ENCODE measurements at places on chromosomes 11 and 22.

- no peak for DNase-seq
Measured at GRCh38 chr11:35050541-35050995, 88.4 kb upstream of the CD44 start.

DNA sequence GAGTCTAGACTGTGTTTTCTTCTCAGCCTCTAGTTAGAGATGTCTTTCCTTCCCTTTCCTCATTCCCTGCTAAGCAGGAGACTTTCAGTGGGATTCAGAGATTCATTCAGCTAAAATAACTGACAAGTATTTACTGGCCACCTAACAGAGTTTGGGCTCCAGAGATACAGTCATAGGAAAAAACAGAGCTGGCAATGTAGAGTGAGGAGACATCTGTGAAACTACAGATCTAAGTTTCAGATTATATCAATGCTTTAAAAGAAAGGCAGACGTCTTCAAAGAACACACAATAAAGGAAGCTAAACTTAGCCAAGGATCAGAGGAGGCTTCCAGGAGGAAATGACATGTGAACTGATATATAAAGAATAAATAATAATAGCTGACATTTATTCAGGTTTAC lies 355.6 kb upstream of the DDI1 start:
- no peak for DNase-seq

DNA sequence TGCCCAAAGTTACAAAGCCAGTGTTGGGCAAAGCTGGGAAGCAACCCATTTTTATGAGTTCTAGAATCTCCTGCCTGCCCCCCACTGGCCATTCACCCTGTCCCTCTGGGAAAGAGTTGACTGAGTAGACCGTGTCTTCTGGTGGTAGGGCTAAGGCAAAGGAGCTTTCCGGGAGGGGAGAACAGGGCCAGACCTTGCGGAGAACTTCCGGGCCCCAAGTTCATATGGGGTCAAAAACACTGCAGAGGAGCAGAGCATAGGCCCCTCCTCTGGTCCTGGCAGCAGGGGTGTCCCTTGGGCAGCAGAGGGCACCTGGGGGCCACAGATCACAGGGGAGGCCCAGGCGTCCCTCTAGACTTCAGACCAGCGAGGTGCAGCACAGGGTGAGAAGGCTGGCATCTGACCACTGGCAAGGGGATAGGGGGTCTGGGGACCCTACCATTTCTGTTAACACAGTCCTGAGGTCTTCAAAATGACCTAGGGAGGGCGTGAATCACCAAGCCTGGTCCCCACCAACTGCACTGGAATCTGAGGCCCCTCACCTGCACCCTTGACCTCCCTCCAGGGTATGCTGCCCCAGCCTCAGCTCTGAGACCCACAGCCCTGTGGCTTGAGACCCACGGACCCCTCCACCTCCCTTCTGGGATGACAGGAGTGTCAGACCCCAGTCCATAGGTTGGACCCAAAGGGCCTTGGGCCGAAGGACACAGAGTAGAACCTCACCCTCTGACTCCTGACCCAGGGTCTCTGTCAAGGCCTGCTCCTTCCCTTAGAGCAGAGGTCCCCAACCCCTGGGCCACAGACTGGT lies 1.3 kb upstream of the ARAP1 start:
- no peak for DNase-seq

DNA sequence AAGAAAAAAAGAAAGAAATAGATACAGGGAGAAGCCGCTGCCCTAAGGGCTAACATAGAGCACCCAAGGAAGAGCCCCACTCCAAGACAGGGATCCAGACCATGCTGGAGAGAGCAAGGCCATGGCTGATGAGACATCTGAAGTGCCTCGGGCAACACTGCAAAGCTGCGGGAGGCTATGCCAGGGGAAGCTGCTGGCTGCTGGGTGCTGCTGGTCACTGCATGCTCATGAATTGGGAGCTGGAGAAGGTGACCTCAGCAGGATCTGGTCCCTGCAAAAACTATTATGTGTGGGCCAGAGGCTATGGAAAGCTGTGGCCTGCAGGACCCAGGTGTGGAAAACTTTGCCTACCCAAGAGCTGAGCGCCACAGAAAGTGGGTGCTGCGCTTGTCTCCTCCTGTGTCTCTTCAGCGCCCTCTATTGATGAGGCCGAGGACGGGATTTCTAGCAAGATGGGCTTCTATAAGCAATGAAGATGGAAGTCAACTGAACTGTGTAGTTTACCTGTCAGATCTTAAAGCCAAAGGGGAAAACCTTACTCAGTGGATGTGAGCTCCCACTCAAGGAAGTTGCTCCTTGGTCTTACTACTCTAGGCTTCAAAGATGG lies 17.3 kb upstream of the SLC29A2 start:
- DNase-seq, result peak; percentile 94

GRCh38 chr22:36725366-36726006 lies 21.9 kb upstream of the CACNG2 start:
- DNase-seq, result no peak

- no peak for DNase-seq
Measured at GRCh38 chr22:32882774-32883530, 81.4 kb downstream of the TIMP3 start.

- no peak for DNase-seq
Measured at GRCh38 chr11:84496122-84496521, 1131.0 kb downstream of the DLG2 start.

DNA sequence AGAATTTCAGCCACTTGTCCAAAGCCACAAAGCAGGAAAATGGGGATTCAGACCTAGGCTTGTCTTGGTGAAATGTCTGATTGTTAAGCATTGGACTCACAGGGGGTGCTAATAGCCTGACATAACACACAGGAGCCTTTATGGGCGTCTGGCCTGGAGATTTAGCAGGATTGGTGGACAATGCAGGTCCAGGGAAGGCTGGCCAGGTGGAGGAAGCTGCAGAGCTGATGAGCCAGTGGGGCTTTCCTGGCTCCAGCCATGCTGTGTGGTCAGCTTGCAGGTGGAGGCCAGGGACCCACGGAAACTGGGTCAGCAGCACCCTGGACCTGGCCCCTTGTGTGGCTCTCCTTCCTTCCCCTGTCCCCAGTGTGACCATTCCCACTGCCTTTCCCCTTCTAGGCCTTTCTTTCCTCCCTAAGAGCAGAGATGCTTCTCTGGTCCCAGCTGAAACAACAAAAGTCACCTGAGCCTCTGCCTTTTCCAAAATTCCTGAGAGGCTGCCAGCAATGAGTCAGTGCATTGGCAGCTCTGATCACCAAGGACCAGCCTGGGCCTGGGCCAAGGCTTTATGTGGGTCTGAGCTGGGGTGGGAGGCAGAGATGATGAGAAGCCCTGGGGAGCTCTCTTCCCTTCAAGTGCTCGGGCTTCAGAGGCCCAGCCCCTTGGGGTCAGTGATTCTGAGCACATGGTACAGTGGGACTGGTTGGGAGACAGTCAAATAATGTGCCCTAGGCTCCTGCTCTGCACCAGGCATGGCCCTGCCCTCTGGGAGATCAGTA lies 85.2 kb downstream of the CCDC81 start:
- DNase-seq, result no peak

DNA sequence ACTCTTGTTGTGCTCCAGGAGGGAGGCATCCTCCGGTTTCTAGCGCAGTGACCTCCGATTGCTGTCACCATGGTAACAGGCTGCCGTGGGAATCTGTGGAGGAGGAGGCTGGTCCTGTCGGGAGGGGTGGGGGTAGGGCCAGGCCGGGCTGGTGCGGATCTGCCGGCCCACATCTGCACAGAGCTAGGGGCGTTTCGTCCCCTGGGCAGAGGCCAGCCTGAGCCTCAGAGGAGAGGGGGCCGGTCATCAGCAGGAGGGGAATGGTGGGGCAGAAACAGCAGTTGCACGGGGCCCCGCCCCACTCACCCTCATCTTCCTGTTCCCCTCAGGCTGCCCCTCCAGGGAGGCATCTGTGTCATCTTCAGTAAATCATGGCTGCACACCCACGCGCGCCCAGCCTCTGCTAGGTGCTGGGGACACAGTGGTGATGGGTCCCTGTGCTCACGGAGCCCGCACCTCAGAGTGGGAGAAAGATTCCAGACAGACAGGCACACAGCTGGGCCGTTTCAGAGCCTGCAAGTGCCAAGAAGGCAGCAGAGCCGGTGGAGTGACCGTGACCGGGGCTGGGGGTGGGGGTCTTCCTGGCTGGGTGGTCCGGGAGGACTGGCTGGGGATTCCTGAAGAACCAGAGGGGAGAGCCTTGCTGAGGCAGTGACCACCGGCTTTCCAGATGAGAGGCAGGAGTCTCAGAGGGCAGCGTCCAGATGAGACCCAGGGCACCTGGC lies 120.5 kb downstream of the CACNA1I start:
- DNase-seq, result no peak

DNA sequence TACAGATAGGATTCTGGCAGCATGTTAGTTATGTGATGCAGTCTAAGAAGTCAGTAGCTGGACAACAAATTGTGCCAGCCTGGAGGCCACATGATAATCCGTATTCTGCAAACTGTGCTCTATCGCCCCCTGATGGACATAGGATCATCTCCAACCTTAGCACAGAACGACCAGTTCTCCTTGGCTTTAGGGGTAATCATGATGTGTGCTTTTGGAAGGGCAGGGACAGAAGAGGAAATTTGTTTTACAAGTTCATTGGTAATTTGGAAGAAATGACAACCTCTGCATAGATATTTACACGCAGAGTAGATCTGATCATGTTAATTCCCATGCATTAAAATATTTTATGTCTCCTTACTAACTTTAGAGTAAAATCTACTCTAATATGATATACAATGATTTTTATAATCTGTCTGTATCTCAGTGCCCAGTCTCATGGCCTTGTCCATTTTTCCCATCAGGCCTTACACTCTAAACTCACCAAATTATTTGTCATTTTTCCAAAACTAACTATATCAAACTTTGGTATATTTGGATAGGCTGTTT lies 12.1 kb downstream of the OR10D3 start:
- peak; percentile 66 for DNase-seq

GRCh38 chr11:9525116-9525515 lies 48.4 kb upstream of the WEE1 start:
- no peak for DNase-seq
